ENCODE measurements at places on chromosomes 7 and 10. TPM values are rescaled to one million over a fixed set of nuclear protein-coding genes. Genes with fewer than 3 reads are reported as not detected.

- no peak for DNase-seq
Measured at GRCh38 chr7:132777414-132777813, 201.1 kb upstream of the PLXNA4 start.

GRCh38 chr7:151679071-151679708, 159.5 kb upstream of the RHEB start:
- DNase-seq: no peak

GRCh38 chr7:24052572-24053260, 231.3 kb upstream of the NPY start:
- DNase-seq: peak; percentile 96

- no peak for DNase-seq
Measured at GRCh38 chr7:121420976-121421375, 24.9 kb upstream of the FAM3C start.

The OR2A42 gene
- total RNA-seq: not detected
